Activated CD8-positive, alpha-beta memory T cell treated with anti-CD3 and anti-CD28 coated beads, Interleukin-2, amount 10 ng/mL, durations not matched to agents 7 days and 5 days (primary cell): ENCODE measurements at places on chromosomes 5 and 9.

- DNase-seq, result peak; percentile 42
These were observed 25.7 kb downstream of the UTP15 start for GRCh38 chr5:73591102-73591695.

GRCh38 chr9:76575761-76576160 lies 116.8 kb downstream of the GCNT1 start:
- DNase-seq, result no peak

DNA sequence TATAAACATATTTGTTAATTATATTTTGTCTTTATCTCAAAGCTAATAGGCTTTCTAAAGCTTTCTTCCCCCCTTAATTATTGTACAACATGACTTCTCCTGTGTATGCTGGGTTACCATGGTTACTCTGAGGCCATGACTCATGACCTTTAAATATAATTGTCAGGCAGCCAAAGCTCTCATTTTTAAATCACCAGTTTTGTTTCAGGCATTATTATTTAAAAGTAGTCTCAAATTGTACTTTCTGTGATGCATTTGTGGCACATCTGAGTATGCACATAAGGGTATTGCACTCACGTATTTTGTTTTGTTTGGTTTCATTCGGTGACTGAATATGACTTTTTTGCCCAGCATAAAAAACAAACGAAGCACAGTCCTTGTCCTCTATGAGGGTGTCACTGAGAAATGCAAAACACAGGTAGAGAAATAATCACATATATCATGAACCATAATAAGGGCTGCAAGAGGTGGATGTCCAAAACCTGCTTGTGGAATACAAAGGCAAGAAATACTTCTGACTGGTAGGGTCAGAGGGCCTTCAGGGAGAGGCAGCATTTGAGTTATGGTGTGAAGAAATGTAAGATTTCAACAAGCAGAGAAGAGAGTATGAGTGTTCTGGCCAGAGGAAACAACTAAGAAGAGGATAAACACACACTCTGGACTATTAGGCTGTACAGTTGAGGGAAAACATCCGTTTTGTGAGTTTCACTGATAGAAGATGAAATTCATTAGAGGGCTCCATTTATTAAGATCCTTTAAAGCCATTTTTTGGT lies 2.1 kb downstream of the CCDC192 start:
- no peak for DNase-seq

- DNase-seq, result no peak
These were observed 180.2 kb downstream of the HSPA4 start for GRCh38 chr5:133232011-133232410.

- DNase-seq, result no peak
These were observed 65.5 kb upstream of the POU4F3 start for GRCh38 chr5:146273109-146273508.

- DNase-seq, result no peak
These were observed 288.3 kb upstream of the NR4A3 start for GRCh38 chr9:99533421-99533820.

GRCh38 chr5:172891716-172892421 lies 57.8 kb downstream of the ERGIC1 start:
- no peak for DNase-seq

GRCh38 chr9:93660352-93661046 lies 84.1 kb downstream of the PHF2 start:
- no peak for DNase-seq

GRCh38 chr5:124888050-124888506 lies 141.6 kb upstream of the ZNF608 start:
- no peak for DNase-seq

- DNase-seq, result no peak
These were observed 18.4 kb downstream of the URM1 start for GRCh38 chr9:128389395-128390149.

DNA sequence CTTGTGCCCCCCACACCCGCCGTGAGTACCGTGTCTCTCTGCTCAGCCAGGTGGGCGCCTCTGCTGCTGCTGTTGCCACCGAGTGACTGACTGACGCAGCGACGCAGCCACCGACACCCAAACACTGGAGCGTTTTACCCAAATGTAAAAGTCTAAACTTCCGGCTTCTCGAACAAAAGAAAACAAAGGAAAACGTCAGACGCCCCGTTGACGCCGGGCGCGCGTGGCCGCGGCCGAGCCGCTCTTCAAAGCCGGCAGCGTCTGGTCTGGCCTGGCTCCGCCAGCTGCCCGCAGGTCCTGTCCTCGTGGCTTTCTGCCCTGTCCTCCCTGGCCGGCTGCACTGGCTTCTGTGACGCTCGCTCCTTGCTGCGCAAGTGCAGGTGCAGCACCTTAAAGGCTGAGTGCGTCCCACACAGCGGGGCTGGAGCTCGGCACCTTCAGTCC lies 41.4 kb upstream of the CLPTM1L start:
- DNase-seq, result peak; percentile 83

DNA sequence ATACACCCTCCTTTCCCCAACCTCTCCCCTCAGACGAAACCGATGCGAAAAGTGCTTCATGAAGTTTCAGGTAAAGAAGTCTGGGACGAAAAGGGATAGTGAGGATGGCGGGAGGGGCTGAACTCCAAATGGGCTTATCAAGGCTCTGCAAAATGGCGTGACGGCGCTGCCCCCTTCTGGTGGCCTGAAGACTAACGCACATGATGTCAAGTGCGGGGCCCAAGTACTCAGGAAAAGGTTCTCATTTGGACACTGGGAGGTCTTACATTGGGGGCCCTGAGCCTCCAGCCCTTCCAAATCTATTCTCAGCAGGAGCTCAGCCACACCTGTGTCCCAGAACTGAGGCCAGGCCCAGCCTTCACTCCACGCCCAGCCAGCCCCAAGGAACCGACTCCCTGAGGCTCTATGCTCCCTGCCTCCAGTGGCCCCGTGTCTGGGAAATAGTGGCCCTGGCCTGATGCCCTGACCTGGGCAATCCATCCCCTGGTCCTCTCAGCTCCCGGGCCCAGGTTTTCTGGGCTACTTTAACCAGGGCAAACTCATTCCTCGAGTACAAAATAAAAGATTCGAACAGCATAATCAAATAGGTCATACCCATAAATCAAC lies 119.9 kb downstream of the KCNIP1 start:
- DNase-seq, result peak; percentile 50

DNA sequence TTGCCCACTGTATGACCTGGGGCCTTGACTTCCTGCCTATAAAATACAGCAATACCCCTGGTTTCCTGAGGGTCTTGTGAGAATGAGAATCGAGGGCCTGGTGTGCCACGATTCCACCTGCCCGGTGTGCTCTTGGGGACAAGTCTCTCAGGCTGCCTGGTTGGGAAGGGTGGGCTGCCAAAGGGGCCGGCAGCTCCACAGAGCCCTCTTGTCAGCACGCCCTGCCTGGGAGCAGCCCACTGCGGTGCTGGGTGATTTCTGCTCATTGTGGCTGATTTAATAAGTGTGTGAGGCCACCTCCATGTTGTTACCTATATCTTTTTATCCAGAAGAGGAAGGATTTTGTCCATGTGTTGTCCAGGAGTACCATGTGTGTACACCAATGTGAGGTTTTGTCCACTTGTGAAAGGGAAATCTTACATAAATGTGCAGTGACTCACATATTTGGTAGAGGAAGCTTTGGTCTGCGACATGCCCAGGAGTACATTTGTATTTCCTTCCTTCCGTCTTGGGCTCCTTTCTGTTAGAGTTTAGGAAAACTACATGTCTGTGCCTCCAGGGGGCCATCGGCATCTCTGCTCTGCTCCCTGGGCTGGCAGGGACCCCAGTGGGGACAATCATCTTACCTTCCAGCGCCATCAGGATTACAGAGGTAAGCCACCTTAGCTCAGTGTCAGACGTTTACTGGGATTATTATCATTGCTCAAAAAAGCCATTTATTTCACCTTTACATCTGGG lies 108.6 kb downstream of the PHF2 start:
- peak; percentile 36 for DNase-seq

DNA sequence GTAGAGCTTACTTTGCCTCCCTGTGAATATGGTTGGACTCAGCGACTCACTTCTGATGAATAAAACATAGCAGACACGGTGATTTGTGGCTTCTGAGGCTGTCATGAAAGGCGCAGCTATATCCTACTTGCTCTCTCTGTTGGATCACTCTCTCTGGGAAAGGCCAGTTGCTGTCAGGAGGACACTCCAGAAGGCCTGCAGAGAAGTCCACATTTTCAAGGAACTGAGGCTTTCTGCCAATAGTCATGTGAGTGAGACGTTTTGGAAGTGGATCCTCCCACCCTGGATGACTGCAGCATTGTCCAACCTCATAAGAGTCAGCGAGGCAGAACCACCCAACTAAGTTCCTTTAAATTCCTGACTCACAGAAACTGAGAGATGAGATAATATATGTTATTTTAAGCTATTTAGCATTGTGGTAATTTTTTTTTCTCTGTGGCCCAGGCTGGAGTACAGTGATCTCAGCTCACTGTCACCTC lies 156.0 kb upstream of the MAST4 start:
- DNase-seq, result no peak

- DNase-seq, result no peak
These were observed 132.7 kb upstream of the TNC start for GRCh38 chr9:115250621-115251032.

GRCh38 chr5:40308867-40309266 lies 370.8 kb upstream of the PTGER4 start:
- DNase-seq, result no peak

DNA sequence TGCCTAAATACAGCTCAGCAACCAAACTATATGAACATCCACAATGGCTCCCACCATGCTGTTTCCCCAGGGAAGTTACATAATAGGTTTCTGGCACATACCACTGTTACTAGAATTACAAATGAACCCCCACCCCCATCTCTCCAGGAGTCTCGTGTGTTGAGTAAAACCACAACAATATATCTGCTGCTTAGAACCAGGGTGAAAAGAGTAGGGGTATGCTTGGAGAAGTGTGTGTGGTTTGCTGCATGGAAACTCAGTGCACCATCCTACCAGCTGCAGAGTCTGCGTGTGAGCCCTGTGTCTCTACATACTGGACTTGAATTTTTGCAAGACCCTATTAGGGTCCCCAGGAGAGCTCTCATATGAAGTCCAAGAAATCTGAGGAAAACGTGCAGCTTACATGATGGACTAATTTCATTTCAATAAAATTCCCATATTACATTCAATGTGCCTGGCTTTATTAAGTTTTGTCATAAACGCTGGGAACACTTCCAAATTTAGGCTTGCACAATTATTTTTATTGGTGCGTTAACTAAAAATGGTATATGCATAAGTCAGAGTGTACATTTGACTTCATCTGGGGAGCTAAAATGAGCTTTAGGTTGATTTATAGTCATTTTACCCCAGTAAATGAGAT lies 104.5 kb upstream of the NFIB start:
- no peak for DNase-seq

GRCh38 chr9:114319147-114319546 lies 3.8 kb upstream of the ORM1 start:
- no peak for DNase-seq

DNA sequence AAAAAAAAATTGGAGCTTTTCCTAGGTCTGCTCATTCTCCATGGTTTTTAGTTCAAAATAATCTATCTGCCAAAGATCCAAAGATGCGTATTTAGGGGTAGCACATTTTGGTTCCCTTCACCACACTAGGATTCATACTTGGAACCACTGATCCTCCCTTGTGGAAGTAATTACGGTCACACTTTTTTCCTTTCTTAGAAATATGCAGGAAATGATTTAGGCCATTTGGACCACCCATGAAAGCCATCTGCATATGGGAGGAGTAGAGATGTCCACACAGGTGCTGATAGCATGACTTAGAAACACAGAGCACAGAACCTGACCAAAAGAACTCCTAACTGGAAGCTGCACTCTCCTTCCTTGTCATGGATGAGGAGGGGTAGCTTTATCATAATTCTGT lies 105.9 kb upstream of the RAI14 start:
- DNase-seq, result no peak

DNA sequence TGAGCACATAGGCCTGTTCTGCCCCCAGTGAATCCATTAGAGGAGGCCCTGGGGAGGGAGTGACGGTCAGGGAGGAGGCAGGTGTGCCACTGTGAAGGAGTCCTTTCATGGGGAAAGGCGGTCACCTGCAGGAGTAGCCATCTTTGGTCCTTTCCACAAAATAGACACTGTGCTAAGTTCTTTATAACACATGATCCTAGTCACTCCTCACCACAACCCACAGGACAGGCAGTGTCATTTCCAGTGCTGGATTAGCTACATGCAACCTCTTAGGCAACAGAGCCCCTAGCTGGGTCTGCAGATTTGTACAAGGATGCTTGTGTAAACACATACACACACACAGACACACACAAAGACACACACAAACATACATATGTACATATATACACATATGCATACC lies 18.3 kb downstream of the DOCK2 start:
- peak; percentile 54 for DNase-seq

GRCh38 chr5:122707796-122708195 lies 67.1 kb upstream of the SNX2 start:
- no peak for DNase-seq
